ENCODE measurements at places on chromosomes 2 and 18. TPM values are rescaled to one million over a fixed set of nuclear protein-coding genes. Genes with fewer than 3 reads are reported as not detected.

DNA sequence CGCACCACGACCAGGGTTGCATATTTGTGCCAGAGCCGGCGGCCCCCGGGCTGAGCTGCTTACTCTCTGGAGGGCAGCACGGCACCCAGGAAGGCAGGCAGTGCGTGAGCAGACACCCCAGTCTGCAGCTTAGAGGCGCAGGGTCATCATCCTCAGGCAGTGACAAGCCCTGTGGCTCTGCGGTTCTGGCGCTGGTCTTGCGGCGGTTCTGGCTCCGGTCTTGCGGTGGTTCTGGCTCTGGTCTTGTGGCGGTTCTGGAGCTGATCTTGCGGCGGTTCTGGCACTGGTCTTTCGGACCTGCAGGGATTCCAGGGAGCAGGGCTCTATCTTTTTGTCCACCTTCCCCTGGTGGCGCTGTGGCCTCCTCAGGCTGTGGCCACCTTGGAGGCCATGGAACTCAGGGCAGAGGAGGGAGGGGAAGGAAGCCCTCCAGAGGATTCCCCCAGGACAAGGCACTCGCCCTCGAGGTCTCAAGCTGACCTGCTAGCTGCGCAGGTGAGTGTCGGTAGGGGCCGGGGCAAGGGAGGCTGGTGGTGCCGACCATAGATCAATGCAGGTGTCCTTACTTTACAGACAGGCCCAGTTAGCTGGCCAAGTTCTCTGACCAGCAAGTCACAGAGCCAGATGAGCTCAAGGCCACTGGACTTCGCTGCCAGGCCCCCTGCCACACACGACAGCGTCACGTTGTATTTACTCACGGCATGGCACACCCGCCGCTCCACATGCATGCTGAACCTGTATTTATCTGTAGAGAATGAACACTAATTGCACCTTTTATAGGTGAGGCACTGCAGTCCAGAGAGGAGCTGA lies 14.9 kb downstream of the ESPNL start:
- H3K4me3 ChIP-seq: no peak overlapping the region
- H3K4me1 ChIP-seq: no peaks in the 10 kb centered on the region
- no peak for DNase-seq
- no peaks in the 10 kb centered on the region for H3K36me3 ChIP-seq

GRCh38 chr2:75517547-75518230 lies 43.0 kb downstream of the EVA1A start:
- DNase-seq: no peak
- H3K27ac ChIP-seq: no peak overlapping the region
- H3K27me3 ChIP-seq: no peaks in the 10 kb centered on the region
- no peak overlapping the region for H3K4me3 ChIP-seq
- no peaks in the 10 kb centered on the region for H3K4me1 ChIP-seq

DNA sequence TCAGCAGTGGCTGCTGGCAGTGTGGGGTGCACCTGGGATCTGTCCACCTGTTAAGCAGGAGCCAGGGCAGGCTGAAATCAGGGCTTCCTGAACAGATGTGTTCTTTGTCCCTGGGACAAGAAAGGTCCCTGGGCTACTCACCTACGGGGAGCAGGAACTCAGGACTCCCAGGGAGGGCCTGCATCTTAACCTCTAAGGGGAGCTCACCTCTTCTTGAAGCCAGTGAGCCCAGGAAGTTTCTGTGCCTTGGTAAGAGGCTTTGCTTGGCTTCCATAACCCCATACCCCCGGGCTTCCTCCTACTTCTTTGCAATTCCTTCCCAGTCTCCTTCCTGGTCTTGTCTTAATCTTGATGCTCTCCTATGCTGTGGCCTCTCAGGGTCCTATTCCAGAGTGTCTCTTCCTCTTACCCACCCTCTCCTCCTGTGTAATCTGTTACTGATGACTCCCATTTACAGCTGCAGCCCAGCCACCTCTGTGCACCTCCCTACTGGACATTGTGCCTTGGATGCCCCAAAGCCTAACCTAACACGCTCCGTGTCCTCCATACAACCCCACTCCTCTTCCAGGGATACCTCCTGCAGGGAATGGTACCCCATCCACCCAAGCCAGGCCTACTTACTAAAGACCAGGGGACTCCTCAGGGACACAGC lies 55.7 kb upstream of the MAPRE3 start:
- H3K4me1 ChIP-seq: no peaks in the 10 kb centered on the region
- no peaks in the 10 kb centered on the region for H3K36me3 ChIP-seq
- no peak for DNase-seq

DNA sequence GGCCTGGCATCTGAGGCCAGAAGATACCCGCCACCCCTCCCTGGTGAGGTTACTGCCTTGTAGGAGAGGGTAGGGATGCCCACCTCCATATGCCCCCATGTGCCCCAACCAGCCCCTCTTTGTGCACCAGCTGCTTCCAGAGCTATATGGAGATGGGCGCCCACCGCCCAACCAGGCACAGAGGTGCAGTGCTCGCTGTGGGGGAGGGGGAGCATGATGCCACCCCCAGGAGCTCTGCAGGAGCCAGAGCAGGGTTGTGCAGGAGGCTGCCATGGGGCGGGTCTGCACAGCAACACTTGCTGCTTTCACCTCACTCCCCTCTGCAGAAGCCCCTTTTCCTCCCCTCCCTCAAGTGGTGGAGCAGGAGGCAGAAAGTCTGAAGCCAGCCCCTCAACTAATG lies 174.6 kb downstream of the SMAD7 start:
- H3K36me3 ChIP-seq: no peaks in the 10 kb centered on the region
- DNase-seq: no peak
- H3K27ac ChIP-seq: no peak overlapping the region
- no peak overlapping the region for H3K4me3 ChIP-seq

The STPG4 gene
- total RNA-seq: 0.47 TPM

The ACTG2 gene
- total RNA-seq: 25.4 TPM

GRCh38 chr2:109242654-109243331 lies 113.8 kb downstream of the SH3RF3 start:
- DNase-seq: no peak
- no peak overlapping the region for H3K4me3 ChIP-seq
- H3K36me3 ChIP-seq: no peaks in the 10 kb centered on the region
- no peaks in the 10 kb centered on the region for H3K4me1 ChIP-seq

DNA sequence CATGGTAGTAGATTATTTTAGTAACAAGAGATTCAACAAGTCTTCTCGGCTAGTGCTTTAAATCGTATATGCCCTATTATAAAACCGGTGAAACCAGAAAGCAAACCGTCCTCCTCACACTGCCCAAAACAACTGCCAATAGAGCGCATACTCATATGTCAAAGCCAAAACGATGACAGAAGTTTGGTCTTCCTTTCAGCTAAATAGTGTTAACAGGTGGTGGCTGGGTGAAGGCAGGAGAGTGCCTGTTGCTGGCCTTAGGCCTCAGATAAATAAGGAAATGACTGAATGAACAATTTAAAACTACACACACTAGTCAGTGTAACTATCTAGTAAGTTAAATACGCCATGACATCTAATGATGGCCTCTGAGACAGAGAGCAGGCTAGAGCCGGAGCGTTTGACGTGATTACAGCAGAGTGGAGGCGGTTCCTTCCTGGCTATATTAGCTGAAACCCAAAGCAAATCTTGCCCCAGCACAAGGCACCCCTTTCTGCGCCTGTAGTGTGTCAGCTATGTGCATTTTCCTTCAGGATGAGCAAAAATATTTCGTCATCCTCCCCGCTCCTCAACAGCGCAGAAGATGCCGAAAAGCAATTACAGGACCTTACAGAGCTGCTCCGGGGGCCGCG lies 1.6 kb downstream of the LONRF2 start:
- no peaks in the 10 kb centered on the region for H3K4me1 ChIP-seq
- H3K36me3 ChIP-seq: no peaks in the 10 kb centered on the region
- no peak overlapping the region for H3K27ac ChIP-seq
- no peak for DNase-seq
- no peak overlapping the region for H3K4me3 ChIP-seq
- H3K27me3 ChIP-seq: peaks cover 21% of the 10 kb centered on the region

The RAPGEF4 gene
- total RNA-seq: 1.5 TPM

GRCh38 chr18:13797157-13797611 lies 26.8 kb upstream of the MC5R start:
- no peak overlapping the region for H3K4me3 ChIP-seq
- peaks cover 4% of the 10 kb centered on the region for H3K4me1 ChIP-seq
- no peak for DNase-seq
- no peaks in the 10 kb centered on the region for H3K27me3 ChIP-seq

The FAM237A gene
- total RNA-seq: not detected

DNA sequence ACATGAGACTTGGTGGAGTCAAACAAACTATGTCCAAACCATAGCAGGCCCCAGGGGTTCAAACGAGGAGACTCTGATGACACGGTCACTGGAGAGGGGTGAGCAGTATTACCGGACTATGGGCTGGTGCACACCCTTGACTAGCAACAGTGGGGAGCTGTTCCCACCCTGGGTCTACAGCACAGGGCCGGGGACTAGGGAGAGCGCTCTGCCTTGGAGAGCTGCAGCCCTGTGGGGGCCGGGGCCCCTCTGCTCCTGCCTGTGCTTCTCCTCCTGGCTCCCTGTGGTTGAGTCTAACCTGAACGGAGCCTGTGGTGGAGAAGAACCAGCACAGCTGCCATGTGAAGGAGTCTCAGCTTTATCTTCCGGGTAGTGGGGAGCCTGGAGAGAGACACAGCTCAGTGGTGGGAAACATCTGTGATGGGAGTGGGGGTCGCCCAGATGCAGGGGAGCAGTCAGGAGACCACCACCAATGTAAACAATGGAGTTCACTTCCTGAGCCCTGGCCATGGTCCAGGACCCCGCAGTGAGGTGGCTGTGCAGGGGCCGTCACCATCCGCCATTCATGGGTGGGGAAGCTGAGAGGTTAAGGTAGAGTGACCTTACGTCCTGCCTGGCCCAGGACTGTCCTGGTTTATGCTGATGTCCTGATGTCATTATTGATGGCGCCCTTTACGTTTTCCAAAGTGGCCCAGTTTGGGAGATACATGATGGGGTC lies 195.7 kb upstream of the TWIST2 start:
- no peaks in the 10 kb centered on the region for H3K27me3 ChIP-seq
- H3K4me3 ChIP-seq: no peak overlapping the region
- H3K27ac ChIP-seq: no peak overlapping the region
- no peaks in the 10 kb centered on the region for H3K36me3 ChIP-seq
- no peaks in the 10 kb centered on the region for H3K4me1 ChIP-seq

The HMSD gene
- total RNA-seq: 2.3 TPM

DNA sequence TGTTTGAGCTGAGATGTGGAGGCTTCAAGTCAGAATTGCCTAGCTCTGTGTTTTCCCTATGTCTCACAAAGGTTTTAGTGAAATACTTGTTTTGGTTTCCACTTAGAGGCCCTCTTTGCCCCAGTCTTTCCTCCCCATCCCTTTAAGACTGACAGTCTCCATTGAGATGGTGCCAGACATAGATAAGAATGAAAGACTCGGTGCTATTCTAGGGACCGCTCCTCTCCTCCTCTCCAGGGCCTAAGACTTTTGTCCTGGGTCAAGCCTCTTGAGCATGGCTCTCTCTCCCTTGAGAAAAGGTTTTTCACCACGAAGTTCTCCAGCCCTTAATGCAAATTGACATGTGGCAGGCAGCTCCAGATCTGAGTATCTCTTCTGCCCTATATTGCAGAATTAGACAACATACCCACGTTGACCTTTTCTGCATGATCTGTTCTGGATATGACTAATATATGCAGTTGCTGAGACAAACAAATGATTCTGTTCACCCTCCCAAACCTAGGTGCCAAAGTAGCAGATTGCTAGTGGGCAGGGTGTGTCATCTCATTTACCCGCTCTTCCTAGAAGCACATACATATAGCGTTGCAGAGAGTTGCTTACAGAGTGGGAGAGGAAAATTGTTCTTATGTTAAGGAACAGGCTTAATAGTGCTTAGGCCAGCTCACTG lies 47.5 kb upstream of the ACSL3 start:
- H3K4me1 ChIP-seq: no peaks in the 10 kb centered on the region
- no peak overlapping the region for H3K27ac ChIP-seq
- no peak for DNase-seq
- H3K27me3 ChIP-seq: no peaks in the 10 kb centered on the region

- DNase-seq: no peak
- H3K27me3 ChIP-seq: no peaks in the 10 kb centered on the region
- no peak overlapping the region for H3K4me3 ChIP-seq
- no peak overlapping the region for H3K27ac ChIP-seq
Measured at GRCh38 chr2:61639721-61640120, 101.6 kb upstream of the XPO1 start.

DNA sequence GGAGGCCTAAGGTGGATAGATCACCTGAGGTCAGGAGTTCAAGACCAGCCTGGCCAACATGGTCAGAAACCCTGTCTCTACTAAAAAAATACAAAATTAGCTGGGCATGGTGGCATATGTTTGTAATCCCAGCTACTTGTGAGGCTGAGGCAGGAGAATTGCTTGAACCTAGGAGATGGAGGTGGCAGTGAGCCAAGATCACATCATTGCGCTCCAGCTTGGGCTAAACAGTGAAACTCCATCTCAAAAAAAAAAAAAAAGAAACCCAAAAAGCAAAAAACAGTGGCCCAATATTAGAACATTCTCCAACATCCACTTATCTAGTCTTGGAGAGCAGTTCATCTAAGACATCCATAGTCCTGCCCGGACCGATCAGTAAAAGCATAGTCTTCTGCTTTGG lies 260.4 kb downstream of the MREG start:
- no peaks in the 10 kb centered on the region for H3K36me3 ChIP-seq
- H3K27ac ChIP-seq: no peak overlapping the region
- no peaks in the 10 kb centered on the region for H3K4me1 ChIP-seq
- H3K27me3 ChIP-seq: no peaks in the 10 kb centered on the region
- H3K4me3 ChIP-seq: no peak overlapping the region

DNA sequence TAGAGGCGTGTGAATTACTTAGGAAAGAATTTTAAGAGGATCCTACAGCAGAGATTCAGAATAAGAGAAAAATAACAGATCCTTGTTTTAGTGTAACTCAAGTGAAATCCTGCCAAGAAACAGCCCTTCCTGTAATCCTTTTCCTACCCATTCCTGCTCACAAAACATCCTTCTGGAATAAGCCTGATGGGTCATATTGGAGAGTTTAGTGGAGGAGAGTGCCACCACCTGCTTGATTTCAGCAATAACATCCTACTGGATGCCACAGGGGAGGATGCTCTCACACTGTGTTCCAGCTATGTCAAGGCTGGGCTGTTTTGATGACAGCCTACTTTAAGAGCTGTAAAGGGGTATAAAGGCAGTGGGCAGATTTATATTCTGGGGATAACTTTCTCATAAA lies 54.8 kb upstream of the CCDC178 start:
- no peaks in the 10 kb centered on the region for H3K27me3 ChIP-seq
- no peak for DNase-seq
- H3K4me3 ChIP-seq: no peak overlapping the region
- no peak overlapping the region for H3K27ac ChIP-seq

GRCh38 chr2:149160195-149160594 lies 121.7 kb downstream of the LYPD6B start:
- no peak overlapping the region for H3K27ac ChIP-seq
- DNase-seq: no peak
- no peaks in the 10 kb centered on the region for H3K4me1 ChIP-seq
- H3K27me3 ChIP-seq: no peaks in the 10 kb centered on the region
- H3K4me3 ChIP-seq: no peak overlapping the region

The SLC11A1 gene
- total RNA-seq: 1.8 TPM

All from colonic mucosa (tissue), 4 donors.